ENCODE measurements at places on chromosomes 4 and X.

DNA sequence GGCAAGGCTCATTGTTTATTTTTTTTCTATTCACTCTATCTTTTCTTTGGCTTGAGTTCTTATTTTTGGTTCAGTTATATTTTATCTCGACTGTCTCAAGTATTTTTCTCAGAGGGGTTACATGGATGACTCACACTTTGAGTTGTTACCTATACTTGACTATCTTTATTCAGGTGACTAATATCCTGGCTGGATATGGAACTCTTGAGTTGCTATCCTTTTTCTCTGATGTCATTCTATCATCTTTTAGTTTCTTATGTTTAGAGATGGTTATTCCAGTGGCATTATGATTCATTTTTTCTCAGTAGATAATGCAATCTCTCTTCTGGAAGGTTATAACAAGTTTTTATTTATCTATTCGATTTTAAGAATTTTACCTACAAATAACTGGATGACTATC, 117.9 kb downstream of the COX18 start:
- no peak for DNase-seq

DNA sequence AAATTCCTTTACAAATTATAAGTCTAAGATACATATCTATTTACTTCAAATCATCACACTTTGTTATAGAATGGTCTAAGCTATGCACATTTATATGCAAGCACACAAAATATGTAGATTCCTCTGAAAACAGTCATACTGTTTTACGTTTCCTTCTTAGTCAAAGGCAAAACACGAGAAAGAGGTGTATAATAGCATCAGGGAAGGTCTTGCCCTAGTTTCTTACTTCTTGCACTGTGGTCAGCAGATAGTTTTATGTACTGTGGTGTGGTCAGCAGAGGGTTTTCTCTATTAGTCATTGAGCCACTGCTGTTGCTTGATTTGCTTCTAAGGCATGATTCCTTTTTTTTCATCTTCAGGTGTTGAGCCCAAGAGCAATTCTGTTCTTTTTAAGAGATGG, 117.7 kb downstream of the ADAM29 start:
- no peak for DNase-seq

DNA sequence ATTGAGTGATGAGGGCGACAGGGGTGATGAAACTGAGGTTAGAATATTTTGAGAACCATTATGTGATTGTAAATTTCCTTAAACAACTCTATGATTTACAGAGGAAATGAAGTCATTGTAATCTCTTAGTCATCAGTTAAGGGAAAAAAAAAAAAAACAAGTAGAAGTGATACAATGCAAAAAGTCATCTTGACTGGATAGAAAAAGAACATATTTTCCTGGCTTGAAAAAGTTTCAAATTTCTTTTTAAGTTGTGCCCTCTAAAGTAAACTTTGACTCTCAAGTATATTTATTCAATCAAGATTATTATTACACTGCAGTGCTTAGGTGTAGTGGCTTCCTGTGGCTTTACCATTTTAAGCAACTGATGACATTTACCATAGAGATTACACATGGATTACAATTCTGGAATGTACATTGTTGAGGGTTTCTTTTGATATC, 40.6 kb downstream of the GABRB1 start:
- no peak for DNase-seq

DNA sequence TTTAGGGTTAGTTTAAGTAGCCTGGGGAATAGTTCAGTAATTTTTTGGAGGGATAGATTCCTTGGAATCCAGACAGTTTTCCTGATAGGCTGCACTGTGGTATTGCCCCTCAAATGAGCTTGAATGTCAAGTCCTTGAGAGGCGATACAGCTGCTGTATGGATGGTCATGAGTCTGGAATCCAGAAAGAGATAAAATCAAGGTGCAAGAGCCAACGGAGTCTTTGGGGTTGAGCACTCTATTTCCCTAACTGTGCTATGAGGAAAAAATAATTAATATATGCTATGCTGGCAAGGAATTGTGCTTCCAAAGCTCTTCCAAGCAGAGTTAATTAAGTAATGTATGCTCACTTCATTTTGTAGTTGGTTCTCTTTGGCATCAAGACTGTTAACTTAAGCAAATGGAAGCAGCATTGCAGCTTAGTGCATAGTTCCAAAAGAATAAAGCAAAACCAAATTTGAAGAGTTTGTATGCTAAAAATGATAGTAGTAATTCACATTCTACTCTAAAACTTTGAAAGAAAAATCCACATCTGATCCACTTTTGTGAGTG, 48.8 kb downstream of the LIMCH1 start:
- no peak for DNase-seq

All from cortex of kidney (tissue), 1 donor.